ENCODE measurements at places on chromosomes 16 and 17. TPM values are rescaled to one million over a fixed set of nuclear protein-coding genes. Genes with fewer than 3 reads are reported as not detected.

DNA sequence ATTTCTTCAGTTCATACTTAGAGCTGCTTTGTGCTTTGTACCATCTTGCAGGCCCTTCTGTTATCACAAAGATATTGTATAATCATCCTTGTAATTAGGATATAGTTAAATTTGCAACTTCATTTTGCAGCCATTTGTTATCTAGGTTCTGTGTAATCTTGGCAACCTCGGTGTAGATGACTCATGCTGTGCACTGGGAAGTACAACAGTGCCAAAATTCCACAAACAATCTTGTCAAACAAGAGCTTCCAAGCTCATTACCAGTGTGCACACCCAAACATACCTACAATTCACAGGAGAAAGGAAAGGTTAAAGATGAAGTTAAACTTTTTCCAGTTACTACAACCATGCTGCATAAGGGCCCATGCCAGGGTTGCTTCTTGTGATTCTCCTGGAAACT, 1231.8 kb downstream of the CDH11 start:
- no peak for DNase-seq

The CDRT15L2 gene
- not detected for total RNA-seq

DNA sequence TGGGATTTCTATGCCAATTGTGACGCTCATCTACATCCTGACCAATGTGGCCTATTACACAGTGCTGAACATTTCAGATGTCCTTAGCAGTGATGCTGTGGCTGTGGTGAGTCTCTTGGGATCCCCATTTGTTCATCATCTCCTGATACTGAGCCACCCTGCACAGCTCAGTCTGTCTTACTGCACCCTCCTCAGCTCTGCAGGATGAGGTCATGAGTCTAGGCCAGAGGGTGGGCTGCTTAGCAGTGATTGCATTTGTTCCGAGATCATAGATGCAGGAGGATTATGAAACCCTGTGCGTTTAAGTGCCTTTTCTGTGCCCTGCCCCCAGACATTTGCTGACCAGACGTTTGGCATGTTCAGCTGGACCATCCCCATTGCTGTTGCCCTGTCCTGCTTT, 19.5 kb downstream of the SLC7A6OS start:
- no peak for DNase-seq

- peak; percentile 99 for DNase-seq
These were observed 15.8 kb downstream of the SNX20 start for GRCh38 chr16:50665128-50665878.

DNA sequence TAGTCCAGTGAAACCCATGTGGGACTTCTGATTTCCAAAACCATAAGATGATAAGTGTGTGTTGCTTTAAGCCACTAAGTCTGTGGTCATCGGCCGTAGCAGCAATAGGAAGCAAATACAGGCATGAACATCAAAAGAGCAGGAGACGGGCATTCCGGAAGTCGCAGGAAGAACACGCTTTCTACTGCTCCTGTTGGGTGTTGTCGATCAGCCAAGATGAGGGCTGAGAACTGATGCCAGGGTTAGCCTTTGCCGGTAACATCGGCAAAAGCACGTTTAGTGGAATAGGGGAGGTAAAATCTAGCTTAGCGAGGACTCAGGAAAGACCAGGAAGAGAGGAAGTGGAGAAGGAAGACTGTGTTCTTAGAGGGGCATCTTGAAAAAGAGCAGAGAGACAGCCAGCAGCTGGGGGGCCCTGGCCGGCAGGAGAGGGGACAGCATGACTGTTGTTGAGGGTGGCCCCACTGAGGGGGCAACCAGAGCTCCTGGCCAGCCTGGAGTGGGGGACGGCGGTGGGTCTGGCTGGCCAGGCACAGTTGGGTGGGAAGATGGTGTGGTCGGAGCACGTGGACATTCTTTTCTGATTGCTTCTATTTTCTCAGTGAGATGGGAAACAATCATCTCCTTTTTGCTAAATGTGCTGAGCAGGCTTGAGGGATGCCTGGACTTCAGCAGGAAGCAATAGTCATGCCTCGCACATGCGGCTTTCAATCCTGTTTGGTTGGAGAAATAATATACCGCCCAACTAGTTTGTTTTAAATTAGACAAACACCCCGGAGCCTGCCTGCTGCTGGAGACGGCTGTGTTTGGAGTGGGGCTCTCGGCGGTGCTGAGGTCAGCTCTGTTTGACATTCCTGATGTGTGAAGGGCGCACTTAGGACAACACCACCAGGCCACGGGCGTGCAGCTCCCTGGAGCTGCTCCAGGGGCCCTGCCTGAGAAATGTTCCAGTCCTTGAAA, 109.9 kb downstream of the METRNL start:
- no peak for DNase-seq

GRCh38 chr16:70695331-70696070, 9.6 kb upstream of the MTSS2 start:
- DNase-seq, result no peak

GRCh38 chr16:86022381-86022960, 123.5 kb downstream of the IRF8 start:
- no peak for DNase-seq

- no peak for DNase-seq
These were observed 45.8 kb upstream of the ARHGAP17 start for GRCh38 chr16:25060920-25061319.

The TEX14 gene
- total RNA-seq, result 0.88 TPM

GRCh38 chr16:10738231-10739077, 5.2 kb upstream of the NUBP1 start:
- no peak for DNase-seq

- DNase-seq, result no peak
These were observed 1.4 kb downstream of the PLD2 start for GRCh38 chr17:4808378-4808767.

DNA sequence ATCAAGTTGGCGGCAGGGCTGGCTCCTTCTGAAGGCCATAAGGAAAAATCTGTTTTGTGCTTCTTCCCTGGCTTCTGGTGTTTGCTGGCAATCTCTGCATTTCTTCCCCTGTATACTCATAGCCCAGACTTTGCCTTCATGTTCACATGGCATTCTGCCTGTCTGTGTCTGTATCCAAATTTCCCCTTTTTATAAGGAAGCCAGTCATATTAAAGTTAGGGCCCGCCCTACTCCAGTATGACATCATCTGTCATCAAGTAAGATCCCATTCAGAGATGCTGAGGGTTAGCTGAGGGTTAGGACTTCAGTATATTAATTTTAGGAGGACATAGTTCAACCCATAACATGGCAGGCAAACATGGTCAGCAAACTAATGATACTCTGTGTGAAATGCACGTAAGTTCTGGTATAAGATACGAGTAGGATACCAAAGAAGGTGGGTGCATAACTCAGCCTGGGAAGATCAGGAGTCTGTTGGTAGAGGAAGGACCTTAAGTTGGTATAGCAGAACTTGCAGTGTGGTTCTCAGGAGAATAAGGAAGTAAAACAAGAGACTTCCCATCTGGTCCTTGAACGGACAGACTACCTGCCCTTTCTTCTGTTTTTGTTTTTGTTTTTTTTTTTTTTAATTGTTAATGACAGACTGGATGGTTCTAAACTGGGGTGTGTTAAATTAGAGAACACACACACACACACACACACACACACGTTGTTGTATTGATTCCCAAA, 13.9 kb downstream of the MAP2K6 start:
- DNase-seq, result no peak

DNA sequence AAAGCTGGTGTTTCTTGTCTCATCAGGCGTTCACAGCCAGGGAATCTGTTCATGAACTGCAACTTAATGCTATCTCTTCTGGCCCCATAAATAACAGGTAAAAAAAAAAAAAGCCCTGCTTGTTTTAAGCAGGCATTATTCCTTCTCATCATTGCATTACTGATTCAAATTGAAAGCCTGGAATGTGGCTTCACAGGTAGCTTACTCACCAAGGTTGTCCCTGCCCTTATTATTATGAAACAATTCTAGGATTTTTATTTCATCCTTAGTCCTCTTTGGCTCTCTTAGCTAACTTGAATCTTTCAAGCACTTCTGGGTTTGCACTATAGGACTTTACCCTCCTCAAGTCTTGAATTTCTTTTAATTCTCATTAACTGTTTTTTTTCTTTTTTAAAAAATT, 113.3 kb downstream of the CNTNAP4 start:
- no peak for DNase-seq

- no peak for DNase-seq
These were observed 26.2 kb downstream of the TRAP1 start for GRCh38 chr16:3690980-3691720.

The RASD1 gene
- 1.8 TPM for total RNA-seq

Measured in H1 (cell line).